ENCODE measurements at places on chromosomes 5 and 9.

GRCh38 chr5:18686253-18686652 lies 1052.0 kb downstream of the TAF11L14 start:
- DNase-seq = no peak

- DNase-seq = no peak
Observed at GRCh38 chr9:21552244-21553170, 70.4 kb upstream of the IFNE start.

DNA sequence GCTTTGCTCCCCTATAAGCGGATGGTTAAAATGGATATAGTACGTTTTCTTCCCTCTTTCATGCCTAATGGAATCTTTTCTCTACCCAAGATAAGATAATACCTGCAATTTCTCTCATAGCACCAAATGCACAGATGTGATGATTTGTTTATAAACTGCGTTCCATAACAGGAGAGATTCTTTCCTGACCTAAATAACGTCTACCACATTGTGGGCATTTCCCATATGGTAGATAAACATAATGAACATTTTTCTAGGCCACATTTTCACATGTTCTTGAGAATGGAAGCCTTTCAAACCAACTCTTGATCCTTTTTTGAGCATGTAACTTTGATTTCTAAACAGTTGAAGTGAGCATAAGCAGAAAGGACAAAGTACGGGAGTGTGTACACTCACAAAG lies 448.5 kb downstream of the CSNK1G3 start:
- DNase-seq = no peak

DNA sequence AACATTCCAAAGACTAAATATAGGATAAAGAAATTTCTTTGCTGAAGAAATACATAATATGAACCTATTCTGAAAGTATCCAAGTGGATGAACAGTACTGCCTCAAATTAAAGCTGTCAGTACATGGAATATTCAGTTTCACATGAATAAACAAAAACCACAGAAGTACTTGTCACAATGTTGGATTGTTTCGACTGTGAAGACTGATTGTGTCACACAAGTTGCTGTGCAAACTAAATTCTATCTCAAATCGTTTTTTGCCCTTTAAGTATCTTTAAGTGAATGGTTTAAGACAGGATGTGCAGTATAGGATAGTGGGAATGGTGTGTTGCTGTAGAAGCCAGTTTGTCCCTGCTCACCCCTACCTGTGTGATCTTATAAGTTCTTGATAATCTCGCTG lies 137.4 kb upstream of the OTULINL start:
- no peak for DNase-seq

- no peak for DNase-seq
Observed at GRCh38 chr9:117656002-117656401, 48.2 kb upstream of the TLR4 start.

GRCh38 chr9:130444565-130445221 lies at the start of gene ASS1:
TSS of gene ASS1 (plus strand) at chr9:130444961. CDS start at chr9:130452229, 7,268 bp downstream.
- no peak for DNase-seq

GRCh38 chr5:53276825-53277224 lies 167.3 kb upstream of the MOCS2 start:
- DNase-seq = no peak

- DNase-seq = no peak
Observed at GRCh38 chr9:107485458-107486043, 4.0 kb downstream of the KLF4 start.

GRCh38 chr9:32787816-32788215 lies 4.5 kb downstream of the TMEM215 start:
- no peak for DNase-seq

DNA sequence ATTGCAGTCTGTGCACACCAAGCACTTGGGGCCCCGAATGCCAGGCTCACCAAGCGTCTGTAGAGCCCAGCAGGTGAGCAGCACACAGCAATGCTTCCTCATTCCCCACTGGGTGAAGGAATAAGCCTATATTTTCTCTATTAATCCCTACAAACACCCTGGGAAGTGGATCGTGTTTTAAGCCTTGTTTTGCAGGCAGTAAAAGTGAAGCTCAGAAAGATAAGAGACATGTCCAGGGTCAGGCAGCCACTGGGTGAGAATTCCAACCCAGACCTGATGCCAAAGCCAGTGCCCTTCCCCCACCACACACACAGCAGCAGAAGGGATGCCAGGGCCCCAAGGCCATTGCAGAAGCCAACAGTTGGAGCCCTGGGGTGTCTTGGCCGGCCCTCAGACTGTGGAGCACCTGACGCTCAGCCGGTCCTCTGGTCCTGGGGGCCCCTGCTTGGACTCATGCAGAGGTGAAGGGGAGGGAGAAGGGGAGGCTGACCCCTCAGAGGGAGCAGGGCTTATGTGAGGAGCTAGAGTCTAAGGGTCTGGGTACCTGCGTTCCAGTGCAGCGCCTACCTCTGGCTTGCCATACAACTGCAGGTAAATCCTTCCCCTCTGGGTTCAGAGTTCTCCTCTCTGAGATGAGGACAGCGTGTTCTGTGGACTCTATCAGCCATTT lies 26.3 kb upstream of the SYNPO start:
- DNase-seq = no peak

DNA sequence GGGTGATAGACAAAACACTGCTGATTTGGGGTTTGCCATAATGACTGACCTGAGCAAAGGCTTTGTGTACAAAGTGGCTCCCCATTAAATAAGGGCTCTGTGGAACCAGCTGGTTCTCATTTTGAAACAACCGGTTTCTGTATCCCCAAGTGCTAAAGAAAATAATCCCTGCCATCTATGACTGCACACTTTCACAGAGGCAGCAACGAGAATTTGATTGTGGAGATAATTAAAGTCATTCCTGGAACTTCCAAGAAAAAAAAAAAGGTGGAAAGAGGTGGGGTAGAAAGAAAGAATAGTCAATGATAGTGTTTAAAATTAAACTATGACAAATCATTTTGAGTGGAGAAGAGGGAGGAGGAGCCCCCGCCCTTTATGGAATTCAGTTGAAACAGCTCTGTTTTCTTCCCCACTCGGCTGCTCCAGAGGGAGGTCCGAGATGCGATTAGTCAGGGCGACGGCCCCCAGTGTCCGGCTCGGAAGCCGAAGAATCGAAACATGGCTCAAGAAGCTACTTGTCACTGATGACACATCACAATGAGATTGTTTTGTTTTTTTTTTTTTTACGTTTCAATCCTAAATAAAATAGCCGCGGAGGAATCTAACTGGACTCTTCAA lies 38.4 kb downstream of the EBF1 start:
- DNase-seq = no peak

- DNase-seq = no peak
Observed at GRCh38 chr5:20604992-20605391, 617.0 kb upstream of the CDH18 start.

DNA sequence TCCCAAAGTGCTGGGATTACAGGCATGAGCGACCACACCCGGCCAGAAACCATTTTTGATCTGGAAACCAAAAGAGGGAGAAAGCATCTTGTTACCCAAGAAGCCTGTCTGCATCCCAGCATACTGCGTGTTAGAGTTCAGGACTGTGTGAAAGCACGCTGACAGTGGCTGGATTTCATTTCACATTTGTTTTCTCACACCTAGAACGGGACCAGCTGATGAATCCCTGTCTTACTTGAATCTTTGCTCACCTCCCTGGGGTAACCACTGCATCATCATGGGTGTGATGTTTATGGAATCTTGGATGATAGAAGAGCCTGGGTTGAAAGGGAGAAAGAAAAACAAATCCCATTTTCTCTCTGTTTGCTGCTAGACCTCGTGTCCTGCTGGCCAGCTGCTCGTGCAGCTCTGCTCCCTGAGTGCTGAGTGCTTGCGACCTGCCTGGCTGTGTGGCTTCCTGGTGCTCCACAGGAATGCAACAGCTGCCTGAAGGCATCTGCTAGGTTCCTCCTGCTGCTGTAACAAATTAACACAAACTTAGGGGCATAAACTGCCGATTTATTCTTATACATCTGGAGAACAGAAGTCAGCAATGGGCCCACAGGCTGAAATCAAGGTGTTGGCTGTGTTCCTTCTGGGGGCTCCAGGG lies 378.3 kb upstream of the DAP start:
- no peak for DNase-seq

DNA sequence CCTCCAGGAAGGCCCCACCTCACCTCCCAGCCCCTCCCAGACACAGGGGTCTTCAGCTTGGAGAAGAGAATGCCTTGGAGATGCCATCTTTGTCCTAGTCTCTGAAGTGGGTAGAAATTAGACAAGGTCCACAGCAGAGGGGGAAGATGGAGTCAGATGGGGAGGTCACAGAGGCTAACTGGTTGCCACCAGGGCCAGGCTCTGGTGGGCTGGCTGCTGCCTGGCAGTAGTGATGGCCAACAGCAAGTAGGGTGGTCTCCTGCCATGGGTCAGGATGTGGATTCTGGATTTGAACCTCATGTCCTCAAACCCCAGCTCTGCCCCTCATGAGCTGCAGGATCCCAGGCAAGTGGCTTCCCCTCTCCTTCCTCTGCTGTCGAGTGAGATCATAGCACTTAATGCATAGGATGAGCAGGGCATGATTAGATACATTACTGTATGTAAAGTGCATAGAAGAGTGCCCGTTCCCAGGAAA lies 38.7 kb upstream of the NEK6 start:
- no peak for DNase-seq

DNA sequence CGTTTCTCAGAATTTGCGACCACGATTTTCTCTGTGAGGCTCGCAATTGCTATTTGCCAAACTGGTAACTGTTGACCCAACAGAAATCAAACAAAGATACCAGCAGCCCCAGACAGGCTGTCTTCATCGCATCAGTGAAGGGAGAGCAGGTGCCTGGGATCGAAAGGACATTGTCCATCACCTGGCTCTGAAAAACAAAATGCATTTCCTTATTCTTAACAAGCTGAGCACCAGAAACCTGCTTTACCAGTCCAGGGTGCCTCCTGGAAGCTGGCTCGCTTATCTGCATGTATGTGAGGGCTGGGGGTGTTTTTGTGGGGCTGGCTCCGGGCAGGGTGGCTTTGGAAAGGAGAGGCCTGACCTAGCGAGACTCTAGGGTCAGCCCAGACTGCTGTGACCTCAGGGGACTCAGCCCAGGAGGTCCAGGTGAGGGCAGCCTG lies 24.7 kb downstream of the WWC1 start:
- DNase-seq = no peak

- no peak for DNase-seq
Observed at GRCh38 chr5:1801967-1802295, 724 bp downstream of the NDUFS6 start.

GRCh38 chr9:134100040-134100439 lies 32.2 kb upstream of the BRD3 start:
- DNase-seq = no peak

GRCh38 chr5:172031894-172032461 lies 25.5 kb upstream of the FBXW11 start:
- no peak for DNase-seq

DNA sequence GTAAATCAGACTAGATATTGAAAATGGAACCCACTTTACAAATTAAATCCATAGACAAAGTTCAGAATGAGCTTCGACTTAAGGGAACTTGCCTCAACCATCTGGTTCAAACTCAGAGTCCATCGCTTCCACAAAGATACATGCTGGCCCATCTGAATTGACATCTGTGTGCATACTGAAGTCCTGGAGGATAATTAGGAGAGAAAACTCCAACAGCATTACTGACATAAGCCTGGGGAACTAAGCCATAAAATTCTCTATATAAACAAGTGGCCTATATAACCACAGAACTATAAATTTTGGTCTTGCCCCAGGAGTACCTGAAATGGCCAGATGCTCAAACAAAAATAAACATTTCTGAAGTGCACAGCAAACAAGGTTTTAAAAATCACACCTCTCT lies 94.4 kb downstream of the IZUMO3 start:
- no peak for DNase-seq

DNA sequence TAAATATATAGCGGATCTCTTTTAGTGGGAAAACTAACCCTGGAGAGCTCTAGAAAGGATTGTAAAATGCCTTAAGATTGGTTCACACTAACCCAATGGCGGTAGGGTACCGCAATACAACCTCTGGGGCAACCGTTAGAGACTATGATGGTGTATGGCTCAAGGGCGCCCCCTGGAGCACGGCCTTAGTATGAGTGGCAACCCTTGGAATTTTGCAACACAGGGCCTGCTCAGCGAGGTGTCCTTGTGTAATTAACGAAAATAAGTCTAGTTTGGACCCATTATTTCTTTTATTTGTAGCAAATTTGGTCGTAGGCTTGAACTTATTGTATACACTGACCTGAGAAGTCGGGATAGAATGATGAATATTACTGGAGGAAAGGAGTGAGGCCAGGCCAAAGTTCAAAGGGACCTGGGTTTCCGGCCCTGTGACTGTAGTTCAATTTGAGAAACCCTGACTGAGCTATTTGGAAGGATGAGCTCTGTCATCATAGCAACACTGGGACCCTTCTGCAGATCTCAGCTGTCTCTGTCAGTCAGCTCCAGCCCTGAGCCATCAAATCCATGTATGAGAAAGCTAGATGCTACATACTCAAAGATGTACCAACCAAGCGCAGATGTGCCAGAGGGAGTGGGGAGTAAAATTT lies 54.8 kb downstream of the CAMK4 start:
- DNase-seq = peak; percentile 69

DNA sequence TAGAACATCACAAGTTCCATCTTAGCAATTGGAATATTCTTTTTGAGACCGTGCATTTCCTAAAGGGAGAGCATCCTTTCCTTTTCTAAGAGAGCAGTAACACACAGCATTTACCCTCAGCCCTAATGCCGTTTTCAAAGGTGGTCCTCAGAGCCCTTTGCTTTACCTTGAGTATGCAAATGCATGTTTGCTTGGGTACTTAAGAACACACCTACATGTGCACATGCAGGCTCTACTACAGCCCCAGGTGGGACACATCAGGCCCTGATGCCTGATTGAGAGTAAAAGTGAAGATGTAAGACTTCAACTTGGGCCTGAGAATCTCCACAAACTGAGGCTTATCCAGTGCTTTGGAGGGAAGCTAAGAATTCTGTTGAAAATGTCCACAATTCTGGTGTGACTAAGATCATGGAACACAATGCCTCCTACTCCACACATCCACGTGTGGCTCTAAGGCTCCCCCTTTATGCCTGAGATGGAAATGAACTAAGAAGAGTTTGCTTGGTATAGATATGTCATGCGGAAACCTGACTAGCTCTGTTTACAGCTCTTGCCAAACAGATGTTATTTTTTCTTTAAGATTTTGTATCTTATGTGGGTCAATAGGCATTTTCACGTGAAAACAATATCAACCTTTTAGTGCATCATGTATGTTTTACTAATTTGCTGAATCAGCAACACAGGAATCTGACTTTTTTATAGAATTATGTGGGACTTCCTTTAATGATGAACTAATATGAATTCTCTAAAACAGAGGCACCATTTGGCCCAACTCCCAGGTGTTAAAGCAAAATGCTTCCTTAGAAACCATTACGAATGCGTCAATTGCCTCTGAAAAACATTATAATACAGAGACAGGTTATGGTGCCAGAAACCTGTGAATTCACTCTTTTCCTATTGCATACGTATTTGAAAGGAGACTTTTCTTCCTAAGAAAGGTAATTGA lies 48.9 kb upstream of the SLC2A8 start:
- no peak for DNase-seq
